ENCODE measurements at places on chromosomes 3 and 15.

GRCh38 chr3:12817343-12817710 lies 20.8 kb downstream of the CAND2 start:
- DNase-seq = no peak

DNA sequence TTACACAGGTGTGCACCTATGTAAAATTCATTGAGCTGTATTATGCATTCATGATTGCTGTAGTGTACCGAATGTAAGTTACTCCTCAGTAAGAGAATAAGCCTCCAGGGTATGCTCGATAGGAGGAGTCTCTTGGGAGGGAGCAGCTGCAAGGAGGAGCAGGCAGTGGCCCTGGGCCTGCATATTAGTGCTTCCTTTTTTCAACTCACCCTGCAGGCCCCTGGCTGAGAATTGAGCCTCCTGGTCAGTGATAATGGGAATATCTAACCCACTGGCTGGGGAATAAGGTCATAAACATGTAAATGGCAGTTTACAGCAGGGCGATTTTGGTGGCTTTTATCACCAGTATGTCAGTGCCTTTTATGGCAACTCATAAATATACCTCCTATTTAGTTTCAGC lies 21.7 kb upstream of the SFMBT1 start:
- no peak for DNase-seq

DNA sequence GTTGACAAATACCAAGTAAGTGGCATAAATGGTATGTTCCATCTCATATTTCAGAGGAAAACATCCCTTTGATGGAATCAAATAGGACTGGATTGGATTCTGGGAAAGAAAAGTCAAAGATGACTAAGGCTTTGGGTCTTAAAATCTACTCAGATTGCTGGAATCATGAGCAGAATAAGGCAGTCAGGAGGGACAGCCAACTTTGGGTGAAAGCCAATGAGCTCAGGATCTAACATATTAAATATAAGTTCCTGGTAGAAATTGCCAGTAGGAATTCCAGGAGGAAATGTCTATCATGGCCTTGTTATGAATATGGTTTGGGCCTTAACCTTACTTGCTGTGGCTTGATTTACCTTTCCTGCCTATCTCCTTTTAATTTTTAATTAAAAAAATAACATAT lies 55.3 kb downstream of the ISL2 start:
- no peak for DNase-seq

- no peak for DNase-seq
Observed at GRCh38 chr3:177133860-177134815, 63.1 kb downstream of the TBL1XR1 start.

All from HTR-8/SVneo (cell line).